ENCODE measurements at places on chromosomes 6 and 20.

DNA sequence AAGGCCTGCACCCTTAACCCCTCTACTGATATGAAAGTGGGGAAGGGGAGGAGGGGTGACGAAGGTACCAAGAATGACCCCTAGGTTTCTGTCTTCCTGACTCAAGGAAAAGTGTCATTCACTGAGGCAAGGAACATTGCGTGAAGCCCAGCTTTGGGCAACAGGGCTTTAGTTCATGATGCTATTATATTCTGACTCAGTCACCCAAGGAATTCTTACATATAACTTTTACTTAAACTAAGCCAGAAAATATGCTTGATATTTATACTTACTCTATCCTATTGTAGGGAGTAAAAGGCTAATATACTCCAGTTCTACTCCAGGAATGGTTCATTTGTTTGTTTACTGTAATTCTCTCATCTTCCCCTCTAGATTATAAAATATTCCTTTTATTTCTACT is 60.5 kb downstream of the DOP1A start:
- no peak for DNase-seq

GRCh38 chr6:33630014-33630413 is 8.9 kb downstream of the ITPR3 start:
- no peak for DNase-seq

DNA sequence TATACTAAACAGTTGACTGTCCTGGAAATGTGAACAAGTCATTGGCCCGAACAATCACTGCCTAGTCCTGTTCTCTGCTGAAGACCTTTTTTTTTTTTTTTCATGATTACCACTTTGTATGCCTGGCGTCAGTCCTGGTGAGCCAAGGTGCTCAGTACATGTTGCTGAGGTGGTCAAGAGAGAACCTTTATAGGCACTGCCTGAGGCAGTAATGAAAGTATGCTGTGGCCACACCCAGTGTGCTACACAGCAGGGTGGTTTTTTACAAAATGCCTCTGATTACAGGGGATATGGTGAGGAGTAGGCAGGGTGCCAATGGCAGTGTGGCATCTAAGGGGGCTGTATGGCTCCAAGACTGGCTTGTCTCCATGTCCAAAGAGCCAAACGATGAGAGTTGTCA is 135.1 kb upstream of the ENPP5 start:
- DNase-seq, result no peak

DNA sequence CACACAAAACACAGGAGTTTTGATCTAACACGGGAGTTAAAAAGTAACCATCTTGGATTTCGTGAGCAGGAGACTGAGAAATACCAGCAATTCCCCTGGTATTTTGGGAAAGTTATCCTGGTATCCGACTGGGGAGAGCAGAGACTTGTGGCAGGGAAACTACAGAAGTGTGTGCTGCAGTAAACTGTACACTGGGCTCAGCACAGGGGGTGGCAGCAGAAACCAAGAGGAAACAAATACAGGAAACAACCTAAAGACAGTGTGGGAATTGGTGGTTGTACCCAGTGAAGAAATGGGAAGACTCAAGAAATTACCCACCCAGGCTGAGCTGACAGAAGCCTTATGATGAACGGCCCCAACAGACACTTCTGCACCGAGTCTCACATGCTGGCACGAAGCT is 109.8 kb downstream of the CHD6 start:
- DNase-seq, result no peak

DNA sequence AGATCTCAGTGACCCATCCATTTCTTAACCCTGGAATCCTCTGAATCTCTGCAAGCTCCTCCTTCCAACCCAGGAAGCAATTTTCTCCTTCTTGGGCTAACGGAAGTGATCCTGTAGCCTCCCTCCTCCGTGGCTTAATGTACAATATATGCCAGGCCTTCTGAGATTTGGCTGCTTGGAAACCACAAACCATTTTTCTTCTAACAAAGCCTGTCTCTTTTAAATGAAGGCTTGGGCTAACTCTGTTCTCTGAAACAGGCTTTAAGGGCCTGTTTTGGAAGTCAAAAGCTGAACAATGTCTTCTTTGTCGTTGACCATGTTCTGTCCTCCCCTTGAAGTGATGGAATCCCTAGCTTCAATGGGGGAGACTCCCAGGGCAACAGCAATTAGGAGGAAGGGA is 14.9 kb downstream of the FYN start:
- DNase-seq, result no peak

DNA sequence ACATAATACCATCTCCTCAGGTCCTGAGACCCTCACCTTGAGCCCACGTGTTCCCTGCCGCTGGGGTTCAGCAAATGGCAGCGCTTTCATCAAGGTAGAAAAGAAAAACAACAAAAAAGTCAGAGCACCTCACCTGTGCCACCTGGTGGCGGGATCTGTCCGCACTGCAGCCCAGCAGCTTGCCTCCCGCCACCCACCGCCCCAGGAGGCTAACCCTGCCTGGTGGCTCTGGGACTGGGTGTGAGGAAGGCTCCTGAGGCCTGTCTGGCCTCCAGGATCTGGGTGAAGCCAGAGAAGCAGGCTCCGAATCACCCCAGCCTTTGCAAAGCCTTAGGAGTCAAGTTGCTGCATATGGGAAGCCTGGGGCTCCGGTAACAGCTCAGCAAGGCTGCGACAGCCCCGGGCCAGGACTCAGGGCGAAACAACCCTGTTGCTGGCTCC is 270.8 kb downstream of the BMP7 start:
- DNase-seq, result no peak

GRCh38 chr20:10800288-10800687 is 126.5 kb upstream of the JAG1 start:
- no peak for DNase-seq

DNA sequence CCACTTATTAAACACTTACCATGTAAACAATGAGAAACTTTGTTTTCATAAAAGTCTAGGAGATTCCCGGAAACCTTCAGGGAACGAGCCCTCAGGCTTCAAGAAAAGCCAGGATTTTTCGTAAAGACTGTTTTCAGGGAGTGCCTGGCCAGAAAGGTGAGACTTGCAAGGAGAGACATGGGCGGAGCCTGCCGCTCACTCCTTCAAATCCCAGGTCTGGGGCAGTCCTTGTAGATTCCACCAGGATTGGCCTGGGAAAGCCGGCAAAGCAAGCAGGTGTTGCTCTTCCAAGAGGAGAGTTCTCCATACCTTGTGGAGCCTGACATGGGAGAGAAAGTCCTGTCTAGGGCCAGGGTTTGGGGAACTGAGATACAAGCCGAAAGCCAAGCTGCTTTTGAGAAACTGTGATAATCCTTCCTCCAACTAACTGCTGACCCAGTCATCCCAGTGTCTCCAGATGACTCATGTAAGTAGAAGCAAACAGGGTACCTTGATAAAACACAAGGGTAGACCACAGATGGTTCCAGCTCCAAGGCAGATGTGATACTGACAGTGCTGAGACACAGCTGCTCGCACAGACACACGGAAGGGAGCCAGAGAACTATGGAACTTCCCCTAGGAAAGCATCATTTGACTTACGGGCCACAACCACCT is 69.4 kb upstream of the NAA20 start:
- DNase-seq, result no peak

GRCh38 chr6:1516742-1517520 is 92.8 kb upstream of the FOXC1 start:
- DNase-seq, result no peak

- DNase-seq, result no peak
Measured at GRCh38 chr6:111602481-111603011, 3.1 kb downstream of the TRAF3IP2 start.

DNA sequence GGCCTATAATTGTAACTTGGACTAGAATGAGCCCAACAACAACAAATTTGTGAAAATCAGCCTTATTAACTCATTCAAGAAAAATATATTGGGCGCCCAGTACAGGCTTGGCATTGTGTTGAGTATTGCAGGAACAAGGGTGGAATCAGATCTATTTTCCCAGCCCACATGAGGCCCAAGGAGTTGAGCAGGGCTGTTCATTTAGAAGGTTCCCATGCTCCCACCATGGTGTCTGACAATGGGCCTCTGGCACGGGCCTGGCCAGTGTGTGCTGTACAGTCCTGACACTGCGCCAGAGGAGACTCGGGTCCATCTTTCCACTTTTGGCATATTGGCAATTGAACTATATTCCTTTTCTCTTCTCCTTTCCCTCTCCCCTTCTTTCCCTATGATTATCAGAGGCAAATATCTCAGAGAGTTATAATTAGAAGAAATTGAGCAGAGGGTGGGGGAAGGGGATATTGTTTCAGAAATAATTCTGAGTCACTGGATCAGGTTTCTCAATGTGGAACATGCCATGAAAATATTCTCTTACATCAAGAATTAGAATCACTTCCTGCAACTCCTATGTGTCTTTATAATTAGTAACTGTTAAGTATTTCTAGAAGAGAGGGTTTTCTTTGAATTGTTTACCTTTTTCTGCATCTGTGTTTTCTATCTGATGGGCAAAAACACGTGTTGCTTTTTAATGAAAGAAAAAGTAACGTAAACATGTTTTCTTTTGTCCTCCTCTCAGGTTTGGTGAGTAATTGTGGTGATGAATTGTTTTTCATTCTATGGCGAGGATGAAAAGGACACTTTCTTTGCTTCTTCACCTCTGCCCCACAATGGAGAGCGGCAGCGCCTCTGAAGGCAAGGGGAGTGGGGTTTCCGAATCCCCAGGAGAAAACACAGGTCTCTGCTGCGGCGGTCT is 209.4 kb downstream of the FOXA2 start:
- DNase-seq, result no peak

- DNase-seq, result no peak
Measured at GRCh38 chr6:167154291-167154690, 3.5 kb downstream of the GPR31 start.
